ENCODE measurements at places on chromosomes 5 and 9.

DNA sequence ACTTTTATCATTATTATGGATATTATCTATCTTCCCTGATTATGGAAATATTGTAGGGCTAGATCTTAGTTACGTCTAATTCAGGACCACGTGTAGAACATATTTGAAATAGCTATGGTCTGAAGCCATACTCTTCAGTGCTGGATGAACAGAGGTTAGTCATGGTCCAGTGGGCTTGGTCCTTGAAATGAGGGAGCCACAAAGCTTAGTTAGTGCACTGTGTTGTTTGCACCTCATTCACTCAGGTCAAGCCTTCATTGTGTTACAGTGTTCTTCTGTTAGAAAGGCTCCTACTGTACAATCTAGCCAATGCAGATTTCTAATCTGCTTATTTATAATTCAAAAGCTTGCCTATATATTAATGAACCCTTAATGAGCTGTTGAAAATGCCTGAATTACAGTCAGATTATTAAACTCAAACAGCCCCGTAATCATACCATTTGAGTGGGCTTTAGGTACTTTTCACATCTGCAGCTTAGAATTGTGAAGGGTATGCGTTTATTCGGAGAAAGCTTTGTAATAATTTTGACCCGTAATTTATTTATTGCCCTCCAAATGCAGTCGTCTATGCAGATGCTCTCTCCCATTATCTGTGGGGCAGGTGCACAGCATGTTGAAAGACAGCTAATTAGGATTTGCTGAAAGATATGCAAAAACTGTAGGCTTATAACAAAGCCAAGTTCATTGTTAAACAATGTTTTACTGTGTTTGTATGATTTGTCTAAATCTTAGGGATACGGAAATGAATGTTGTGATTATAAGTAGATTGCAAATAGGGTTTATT, 164.9 kb downstream of the PBX3 start:
- no peak for DNase-seq

DNA sequence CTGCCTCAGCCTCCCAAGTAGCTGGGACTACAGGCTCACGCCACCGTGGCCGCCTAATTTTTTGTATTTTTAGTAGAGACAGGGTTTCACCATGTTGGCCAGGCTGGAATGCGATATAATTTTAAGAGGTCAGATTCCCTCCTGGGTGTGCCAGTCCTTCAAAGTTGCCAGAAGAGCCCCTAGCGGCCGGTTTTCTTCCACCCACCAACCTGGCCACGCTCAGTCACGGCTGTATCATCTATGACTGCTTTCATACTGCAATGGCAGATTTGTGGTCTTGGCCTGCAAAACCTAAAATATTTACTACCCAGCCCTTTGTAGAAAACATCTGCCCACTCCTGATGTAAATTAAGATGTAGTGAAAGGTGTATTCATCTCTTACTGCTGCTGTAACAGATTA, 117.5 kb upstream of the BASP1 start:
- DNase-seq = no peak

DNA sequence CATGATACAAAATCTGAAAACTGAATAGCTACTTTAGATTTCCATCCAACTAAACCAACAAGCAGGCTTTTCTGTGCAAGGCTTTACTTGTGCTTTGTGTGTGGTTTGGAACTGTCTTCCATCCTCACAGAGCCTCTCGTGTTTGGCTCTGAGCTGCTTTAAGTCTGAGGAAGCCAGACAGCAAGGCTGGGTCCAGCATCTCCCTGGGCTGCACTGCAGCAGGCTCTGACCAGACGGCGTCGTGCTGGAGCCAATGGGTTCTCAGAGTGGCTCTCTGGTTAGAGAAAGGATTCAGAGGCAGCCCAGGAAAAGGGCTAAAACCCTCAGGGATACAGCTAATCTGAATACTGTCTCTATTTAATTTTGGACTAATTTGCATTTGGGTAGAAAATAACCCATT, 207.9 kb upstream of the EFNA5 start:
- DNase-seq = no peak

DNA sequence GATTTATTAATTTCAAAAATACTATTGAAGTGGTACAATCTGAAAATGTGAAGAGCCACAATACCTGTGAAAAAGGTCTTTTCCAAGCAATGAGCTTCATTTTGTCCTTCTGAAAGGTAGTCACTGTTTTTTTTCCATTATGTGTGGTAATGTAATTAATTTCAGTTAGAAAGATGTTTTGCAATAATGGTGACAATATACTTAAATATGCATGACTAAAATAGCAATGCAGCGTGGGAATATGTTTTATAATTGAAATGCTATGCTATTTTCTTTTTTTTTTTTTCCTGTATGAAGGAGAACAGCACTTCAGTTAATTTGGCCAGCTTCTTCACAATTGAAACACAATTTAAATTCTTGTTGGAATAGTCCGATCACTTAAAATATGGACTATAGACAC, 41.9 kb downstream of the NPR3 start:
- DNase-seq = no peak

GRCh38 chr9:99414321-99414720, 192.2 kb downstream of the SEC61B start:
- no peak for DNase-seq

DNA sequence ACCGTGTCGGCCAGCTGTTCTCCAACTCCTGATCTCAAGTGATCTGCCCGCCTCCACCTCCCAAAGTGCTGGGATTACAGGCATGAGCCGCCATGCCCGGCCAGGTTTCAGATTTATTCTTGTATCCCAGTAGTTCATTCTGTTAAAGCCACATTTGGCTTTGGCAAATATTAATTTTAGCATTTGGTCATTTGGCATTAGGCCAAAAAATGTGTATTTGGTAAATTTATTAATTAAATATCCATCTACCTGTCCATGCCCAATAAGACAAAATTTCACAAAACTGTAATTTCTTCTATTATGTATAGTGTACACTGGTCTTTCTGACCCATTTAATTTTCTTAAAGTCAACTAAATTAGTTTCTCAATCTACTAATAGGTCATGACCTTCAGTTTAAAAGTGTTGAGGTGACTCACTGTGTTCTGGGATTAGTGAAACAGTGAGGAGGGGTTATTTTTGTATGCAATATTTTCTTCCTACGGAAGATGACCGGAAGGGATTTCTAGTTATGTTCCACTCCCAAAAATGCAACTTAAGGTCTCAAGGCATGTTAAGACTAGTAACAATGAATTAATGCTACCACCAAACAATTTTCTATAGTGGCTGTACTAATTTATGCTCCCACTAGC, 21.0 kb downstream of the OSTF1 start:
- no peak for DNase-seq

DNA sequence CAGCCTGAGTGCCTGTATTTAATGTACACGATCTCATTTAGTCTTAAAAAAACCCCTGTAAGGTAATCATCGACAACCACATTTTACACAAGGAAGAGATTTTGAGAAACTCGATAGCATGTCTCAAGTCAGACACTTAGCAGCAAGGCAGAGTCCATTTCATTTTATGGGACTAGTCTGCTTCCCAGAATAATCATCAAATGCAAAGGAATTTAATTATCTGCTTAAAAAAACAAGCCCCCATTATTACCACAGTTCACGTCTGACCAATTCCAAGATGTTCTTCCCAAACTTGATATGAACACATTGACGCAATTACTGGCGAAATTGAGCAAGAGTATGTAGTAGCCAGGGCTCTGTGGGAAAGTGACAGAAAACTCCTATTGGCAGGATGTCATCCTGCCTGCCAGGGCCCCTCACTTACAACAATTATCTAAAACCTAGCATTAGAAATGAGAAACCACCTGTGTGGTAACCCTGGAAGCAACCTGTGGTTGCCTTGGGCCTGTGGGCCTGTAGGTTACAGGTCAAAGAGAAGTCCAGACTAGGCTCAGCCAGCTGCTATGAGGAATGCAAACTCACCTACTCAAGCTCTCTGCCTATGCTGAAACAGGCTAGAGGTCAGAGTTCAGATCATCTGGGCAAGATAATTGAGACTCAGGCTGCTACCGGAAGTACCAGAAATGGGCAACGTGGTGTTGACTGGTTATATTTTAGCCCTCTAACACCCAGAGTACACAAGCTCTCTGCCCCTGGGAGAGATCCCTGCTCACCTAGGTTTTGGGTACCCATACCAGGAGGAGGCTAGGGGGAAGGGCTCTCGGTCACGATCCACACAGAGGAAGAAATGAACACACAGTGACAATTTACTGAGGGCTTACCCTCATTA, 1.6 kb downstream of the B4GALT1 start:
- no peak for DNase-seq

DNA sequence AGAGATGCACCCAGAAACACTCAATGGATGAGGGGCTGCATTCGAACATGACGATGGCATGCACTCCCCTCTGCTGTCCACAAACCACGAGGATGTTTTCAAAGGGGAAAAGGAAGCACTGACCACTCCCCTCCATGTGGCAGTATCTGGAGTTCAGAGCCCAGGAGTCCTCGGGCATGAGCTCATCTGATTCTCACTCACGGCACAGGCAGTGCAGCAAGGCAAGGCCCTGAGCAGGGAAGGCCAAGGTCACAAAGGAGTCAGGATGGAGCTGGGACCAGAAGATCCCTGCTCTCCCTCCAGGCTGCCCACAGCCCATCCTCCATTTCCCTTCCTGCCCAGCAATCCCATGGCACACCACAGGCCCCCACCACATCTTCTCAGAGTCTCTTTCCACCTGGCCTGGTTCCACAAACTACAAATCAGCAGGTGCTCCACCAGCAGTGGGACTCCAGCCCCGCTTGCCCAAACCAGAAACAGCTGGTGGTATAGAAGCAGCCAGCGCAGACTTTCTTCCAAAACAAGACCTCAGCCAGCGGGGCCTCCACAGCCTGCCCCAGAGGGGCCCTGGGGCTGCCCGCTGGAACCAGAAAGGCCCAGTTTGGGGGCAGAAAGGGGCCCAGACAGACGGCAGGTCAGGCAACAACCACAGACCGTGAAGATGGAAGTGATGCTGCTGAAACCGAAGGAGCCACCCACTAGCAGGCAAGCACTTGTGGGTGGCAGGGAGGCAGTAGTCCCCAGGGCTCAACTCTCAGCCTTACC, 12.2 kb downstream of the TNIP1 start:
- DNase-seq = no peak

DNA sequence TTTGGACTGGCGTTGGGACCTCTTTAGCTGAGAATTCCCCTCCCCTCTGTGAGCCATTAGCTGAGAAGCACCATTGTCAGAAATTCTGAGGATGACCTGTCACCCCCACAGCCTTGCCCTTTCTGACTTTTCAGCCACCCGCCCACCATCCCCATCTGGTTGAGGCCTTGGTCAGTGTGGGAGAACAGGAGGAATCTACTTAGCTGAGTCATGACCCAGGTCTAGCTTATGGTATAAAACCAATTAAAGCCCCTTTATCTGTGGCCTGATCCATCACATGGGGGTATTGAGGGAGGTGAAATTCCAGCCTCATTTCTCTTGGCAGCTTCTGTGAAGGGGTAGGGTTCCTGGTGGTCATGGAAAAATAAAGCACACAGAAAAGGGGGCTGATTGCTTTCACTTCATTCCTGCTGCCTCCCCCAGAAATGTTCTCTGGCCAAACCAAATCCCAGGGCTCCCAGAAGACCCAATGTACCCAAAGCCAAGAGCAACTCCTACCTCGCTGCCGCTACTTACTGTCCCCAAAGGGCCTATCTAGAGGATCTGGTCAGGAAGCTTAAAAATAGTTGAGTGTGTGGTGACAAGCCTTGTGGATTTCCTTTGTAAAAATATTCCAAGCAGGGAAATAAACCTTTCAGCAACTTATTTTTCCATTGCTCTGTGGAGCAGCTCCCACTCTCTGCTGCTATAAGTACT, 174.8 kb upstream of the TNC start:
- DNase-seq = no peak

GRCh38 chr5:179765400-179765799, 28.4 kb upstream of the LTC4S start:
- no peak for DNase-seq

DNA sequence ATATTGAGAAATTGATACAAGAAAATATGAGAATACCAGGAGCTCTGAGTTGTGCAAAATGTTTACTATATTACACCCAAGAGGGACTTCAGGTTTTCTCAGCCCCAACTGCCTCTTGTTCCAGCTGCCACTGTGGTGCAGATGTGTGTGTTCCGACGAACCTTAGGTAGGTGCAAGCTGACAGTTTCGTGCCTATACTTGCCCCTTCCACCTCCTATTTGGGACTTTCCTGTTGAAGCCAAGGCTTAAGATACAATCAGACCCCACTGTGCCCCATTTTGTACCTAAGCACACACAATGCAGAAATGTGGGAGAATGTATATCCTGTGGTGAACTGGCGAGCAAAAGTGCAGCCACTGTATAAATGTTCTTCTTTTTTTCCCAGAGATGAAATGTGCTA, 80.2 kb downstream of the LURAP1L start:
- DNase-seq = no peak

DNA sequence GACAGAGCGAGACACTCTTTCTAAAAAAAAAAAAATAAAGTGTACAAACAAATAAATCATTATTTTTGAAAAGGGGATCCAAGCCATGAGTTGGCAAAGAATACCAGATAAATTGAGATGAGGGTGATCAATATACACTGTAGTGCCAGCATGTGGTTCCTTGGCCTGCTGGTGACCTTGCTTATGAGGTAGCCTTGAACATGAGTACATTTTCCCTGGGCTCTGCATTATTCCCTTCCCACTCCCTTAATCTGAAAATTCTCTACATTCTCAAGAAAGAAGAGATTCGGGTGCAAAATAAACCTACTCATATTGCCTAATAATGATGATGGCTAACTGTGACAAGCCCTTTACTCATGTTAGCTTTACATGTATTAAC, 33.3 kb downstream of the SH3RF2 start:
- DNase-seq = no peak

DNA sequence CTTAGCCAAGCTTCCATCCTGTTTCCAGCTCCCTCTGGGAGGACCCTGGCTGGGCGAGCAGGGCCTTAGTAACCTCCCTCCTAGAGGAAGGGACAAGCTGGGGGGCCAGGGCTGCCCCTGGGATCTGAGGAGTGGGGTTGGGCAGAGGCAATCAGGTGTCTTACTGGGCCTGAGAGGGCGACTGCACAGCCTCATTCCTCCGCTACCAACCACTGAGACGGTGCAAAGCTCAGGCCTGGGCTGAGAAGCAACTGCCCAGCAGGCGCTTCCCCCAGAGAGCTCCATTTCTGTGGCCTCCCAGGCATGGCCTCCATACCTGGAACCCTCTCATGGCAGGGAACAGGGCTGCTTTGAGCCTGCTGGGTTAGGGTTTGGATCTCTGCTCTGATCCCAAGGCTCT, 18.8 kb upstream of the GFPT2 start:
- no peak for DNase-seq

- DNase-seq = no peak
Observed at GRCh38 chr9:127202461-127203169, 62.0 kb upstream of the GARNL3 start.

DNA sequence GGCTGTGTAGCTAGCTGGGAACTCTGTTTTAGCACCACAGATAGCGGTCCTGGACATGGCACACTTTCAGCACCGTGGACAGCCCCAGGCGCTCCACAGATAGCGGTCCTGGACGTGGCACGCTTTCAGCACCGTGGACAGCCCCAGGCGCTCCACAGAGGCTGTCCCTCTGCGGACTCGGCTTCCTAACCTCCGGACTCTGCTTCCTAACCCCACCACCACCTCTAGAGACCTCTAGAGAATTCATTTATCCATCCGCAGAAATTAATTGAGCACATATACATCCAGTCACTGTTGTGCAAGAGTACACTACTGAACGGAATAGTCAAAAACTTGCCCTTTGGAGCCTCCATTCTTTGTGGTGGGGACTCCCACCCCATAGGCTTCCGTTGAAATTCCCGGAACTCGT, 27.4 kb downstream of the UNC5A start:
- no peak for DNase-seq

- no peak for DNase-seq
Observed at GRCh38 chr5:168244838-168245559, 46.4 kb upstream of the WWC1 start.

- DNase-seq = no peak
Observed at GRCh38 chr5:151570058-151570457, 21.1 kb downstream of the FAT2 start.

Data from esophagus squamous epithelium (tissue), 5 donors.